Kasumi-1 (cell line): ENCODE measurements at places on chromosomes 13 and 19.

- DNase-seq, result peak; percentile 9
Observed at GRCh38 chr13:50884265-50884664, 25.3 kb upstream of the RNASEH2B start.

GRCh38 chr13:99113351-99113750 is 87.3 kb upstream of the UBAC2 start:
- no peak for DNase-seq

- DNase-seq, result no peak
Observed at GRCh38 chr13:62305756-62306155, 890.1 kb upstream of the PCDH20 start.

- DNase-seq, result no peak
Observed at GRCh38 chr13:94030415-94031119, 448.9 kb downstream of the DCT start.

DNA sequence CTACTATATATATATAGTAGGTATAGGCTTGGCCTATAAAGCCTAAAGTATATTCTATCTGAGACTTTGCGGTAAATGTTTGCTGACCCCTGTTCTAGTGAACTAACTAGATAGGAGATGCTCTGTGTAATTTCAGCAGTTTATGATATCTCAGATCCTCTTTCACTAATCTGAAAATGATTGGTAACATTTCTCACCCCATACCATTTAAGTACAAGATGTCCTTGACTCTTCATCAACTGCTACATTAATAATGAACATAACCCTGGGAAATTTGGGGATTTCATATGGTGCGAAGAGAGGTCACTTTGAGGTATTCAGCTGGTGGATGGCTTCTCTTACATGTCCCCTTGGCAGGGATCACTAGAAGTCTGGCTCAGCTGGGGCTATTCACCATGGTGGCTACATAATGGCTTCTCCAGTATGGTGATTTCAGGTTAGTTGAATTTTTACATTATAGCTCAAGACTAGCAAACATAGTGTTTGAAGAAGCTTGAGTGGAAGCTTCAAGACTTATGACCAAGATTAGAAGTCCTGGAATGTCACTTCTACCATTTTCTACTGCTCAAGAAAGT is 103.6 kb upstream of the MYCBP2 start:
- DNase-seq, result no peak

DNA sequence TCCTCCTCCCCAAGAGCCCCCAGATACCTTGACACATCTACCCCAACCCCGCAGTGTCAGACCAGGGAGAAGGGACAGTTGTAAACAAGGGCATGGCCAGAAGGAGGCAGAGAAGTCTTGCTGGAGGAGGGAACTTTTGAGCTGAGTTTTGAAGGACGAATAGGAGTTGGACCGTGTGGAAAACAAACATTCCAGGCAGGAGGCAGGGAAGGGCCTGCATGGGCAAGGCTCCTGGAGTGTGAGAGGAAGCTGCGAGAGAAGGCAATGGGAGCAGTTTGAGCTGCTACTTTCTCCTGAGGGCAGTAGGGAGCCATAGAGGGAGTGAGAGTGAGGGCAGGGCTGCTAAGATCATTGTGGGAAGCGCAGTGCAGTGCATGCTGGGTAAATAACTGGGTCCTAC is 23.3 kb downstream of the IL12RB1 start:
- DNase-seq, result no peak

DNA sequence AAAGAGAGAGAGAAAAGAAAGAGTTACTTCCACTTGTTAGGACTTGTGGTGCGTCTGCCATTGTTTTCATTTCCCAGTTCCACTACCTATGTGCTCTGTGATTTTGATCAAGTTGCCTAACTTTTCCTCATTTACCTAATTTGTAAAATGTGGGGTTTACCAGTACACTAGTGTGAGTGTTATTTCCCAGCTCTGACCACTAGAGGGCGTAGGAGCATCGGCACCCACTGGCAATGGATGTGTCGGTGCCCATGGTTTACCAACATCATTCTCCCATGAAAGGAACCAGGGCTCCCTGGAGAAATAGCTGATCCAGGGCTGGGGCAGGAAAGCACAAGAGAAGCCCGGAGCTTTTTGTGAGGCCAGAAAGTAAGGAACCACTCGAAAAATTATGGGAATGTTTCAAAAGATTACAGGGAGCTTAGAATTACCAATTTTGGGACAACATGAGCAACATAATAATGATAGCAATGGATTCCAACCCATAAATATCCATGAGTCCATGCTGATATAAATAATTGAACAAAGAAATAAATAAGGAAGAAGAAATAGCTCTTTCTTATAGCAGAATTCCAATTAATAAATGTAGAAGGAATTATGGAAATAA is 15.1 kb upstream of the CEACAM4 start:
- peak; percentile 45 for DNase-seq

DNA sequence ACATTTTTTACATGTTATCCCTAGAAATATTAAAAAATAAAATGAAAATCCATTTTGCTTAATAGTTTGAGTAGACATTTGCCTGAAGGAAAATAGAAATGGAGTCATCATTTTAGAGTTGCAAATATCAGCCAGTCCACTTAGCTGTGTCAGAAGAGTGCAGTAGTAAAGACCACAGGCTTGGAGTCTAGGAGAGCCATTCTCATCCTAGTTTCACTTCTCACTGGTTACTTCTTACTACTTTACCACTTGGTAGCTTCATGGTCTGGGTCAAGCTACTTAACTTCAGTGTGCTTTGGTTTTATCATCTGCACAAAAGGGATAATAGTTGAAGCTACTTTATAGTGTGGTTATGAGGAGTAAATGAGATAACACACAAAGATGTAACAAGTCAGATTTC is 286.5 kb upstream of the NBEA start:
- no peak for DNase-seq

GRCh38 chr13:63435667-63436324 is 2020.1 kb upstream of the PCDH20 start:
- no peak for DNase-seq

DNA sequence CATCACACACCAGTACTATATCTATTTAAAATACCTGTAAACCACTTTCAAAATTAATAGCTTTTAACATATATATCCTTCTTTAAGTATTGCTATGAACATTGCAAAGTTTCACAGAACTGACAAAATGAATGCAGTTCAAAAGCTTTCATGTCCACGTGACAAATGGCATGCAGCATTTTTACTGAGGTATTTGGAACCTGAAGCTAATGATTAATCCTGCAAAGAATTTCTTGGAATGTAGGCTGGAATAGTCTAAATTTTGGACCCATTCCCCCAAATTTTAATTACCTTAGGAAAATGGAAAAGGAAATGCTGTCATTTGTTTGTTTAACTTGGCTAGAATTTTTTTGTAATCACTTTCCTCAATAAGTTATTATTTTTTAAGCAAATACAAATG is 423.8 kb upstream of the GPC6 start:
- DNase-seq, result no peak

DNA sequence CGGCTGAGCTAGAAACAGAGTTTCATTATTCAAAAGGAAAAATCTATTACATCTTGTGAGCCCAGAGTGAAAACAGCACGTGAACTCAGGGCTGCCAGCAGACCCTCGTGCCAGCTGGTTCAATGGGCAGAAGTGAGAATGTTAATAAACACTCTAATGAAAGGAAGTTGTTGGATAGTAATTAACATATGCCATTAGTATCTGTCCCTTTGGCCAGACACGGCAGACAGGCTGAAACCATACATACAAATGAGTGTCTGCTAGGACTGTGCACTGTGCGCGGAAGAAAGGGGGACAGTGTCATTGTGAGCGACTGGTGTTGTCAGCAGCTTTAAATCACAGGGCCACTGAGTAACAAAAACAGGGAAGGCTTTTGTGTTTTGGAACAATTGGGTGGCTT is 121.9 kb upstream of the TSC22D1 start:
- no peak for DNase-seq

GRCh38 chr19:18321734-18322102 is 1.2 kb downstream of the LSM4 start:
- peak; percentile 34 for DNase-seq

- peak; percentile 18 for DNase-seq
Observed at GRCh38 chr19:41993612-41994483, at the start of gene ATP1A3. Gene ATP1A3 (minus strand): TSS chr19:41994230. CDS start chr19:41994076, 154 bp downstream.

DNA sequence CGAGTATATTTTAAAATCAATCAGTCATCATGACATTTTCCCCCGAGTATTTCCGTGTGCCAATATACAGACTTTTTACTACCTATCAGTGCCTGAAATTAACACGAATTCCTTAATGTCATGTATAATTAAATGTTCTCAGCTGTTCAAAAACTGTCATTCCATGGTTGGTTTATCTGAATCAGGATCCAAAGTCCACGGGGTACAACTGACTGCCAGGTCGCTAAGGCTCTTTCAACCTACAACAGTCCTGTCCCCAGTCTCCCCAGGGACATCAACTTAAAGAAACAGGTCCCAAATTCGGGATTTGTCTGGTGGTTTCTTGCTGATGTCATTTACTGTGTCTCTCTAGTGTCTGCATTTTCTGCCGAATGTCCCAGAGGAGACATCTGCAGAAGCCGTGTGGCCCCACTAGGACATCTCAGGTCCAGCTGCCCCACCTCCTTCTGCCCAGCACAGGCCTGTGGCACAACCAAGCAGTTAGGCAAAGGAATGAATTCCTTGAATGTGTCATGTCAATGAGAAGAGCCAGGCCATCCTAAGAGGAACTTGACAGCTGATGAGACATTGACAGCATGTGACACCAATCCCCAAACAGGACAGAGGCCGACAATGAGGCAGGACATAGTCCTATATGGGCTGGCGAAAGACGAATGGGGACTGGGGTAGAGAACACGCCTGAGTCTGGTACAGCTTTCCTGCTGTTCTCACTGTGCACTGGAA is 109.5 kb downstream of the STK24 start:
- no peak for DNase-seq
